ENCODE measurements at places on chromosomes 2 and 18. TPM values are rescaled to one million over a fixed set of nuclear protein-coding genes. Genes with fewer than 3 reads are reported as not detected.

The TCF23 gene
- total RNA-seq = not detected

DNA sequence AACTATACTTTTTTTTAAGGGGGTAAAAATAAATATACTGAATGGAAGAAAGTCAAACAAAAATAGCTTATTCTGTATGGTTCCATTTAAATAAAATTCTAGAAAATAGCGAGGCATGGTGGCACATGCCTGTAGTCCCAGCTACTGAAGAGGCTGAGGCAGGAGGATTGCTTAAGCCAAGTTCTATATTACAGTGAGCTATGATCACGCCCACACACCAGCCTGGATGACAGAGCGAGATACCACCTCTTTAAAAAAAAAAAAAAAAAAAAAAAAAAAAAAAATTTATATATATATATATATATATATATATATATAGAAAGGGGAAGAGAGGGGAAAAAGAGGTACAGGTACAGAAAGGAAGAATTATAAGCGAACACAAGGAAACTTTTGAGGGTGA, 77.7 kb downstream of the MEMO1 start:
- H3K27ac ChIP-seq = no peak overlapping the region
- no peak for DNase-seq
- no peak overlapping the region for H3K4me3 ChIP-seq
- H3K27me3 ChIP-seq = no peaks in the 10 kb centered on the region
- no peaks in the 10 kb centered on the region for H3K36me3 ChIP-seq

The ANKZF1 gene
- total RNA-seq = 135 TPM

DNA sequence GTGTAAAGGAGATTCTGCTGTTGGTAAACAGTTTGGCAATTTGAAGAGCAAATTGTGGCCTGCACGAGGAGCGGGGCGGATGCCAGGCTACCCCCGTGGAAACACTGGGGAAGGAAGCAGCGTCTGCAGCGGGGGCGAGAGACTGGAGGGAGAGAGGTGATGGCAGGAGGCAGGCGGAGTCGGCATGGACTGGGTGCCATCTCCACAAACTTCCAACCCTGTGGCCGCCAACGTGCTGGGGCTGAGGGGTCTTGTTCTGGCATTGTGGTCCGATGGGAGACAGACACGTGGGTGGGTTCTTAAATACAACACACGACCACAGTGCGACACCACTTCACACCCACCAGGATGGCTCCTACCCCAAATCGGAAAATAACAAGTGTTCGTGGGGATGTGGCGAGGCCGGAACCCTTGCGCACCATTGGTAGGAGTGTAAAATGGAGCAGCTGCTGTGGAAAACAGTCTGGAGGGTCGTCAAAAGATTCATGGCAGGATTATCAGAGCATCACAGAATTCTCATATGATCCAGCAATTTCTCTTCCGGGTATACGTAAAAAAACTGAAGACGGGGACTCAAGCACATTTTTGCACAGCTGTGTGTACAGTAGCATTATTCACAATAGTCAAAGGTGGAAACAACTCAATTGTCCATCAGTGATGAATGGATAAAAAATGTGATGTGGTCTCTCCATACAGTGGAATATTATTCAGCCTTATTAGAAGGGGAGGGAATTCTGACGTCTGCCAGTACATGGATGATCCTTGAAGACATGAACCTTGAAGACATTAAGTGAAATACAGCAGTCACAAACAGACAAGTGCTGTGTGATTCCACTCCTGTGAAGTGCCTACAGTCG, 82.4 kb upstream of the HPCAL1 start:
- DNase-seq = no peak
- no peaks in the 10 kb centered on the region for H3K36me3 ChIP-seq
- no peak overlapping the region for H3K4me3 ChIP-seq
- no peaks in the 10 kb centered on the region for H3K27me3 ChIP-seq

The DPYSL5 gene
- total RNA-seq = not detected

The AGXT gene
- not detected for total RNA-seq

DNA sequence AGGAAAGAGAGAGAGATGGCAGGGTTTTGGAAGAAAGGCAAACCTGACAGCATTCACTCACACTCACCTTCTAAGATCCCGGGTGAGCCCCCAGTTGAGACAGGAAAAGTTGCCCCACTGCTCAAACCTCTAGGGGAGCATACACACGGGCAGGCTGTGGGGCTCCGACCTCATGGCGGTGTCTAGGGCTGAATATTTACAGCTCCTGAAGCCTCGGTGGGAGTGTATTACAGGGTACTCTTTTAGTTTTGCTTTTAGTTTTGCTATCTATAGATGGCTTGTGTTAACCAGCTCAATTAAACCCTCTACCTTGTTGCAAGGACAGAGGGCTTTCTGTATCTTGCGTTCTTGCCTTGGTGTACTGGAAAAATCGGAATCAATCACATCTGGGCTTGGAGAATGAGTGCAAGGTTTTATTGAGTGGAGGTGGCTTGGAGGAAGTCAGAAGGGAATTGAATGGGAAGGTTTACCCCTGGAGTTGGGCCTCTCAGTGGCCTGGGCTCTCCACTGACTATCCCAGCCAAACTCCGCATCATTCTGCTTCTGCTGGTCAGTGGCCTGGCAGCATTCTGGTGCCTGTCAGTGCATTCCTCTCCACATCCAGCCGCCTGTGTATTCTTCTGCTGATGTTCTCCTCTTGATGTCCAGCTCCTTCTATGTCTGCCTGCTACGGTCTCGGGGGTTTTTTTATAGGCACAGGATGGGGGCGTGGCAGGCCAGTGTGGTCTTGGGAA, 10.1 kb upstream of the IFIH1 start:
- H3K27ac ChIP-seq = no peak overlapping the region
- no peak for DNase-seq
- H3K4me3 ChIP-seq = no peak overlapping the region
- no peaks in the 10 kb centered on the region for H3K4me1 ChIP-seq
- no peaks in the 10 kb centered on the region for H3K27me3 ChIP-seq
- no peaks in the 10 kb centered on the region for H3K36me3 ChIP-seq

Data from naive thymus-derived CD4-positive, alpha-beta T cell (primary cell).